ENCODE measurements at places on chromosomes 2 and 18.

DNA sequence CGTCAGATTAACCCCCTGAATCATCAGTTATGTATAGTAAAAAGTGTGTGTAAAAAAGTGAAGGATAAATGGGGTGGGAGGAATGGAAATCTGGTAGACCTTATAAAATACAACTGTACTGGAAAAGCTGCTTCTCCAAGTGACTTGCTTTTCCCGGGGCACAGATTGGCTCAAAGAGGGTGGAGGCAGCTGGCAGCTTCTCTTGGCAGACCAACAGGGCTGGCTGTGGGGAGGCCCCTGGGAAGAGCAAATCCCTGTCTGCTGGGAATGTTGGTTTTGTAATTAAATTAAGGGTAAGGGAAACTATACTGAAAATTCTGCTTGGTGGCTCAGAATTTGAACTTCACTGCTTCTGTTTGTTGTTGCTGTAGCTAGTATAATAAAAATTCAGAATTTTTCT is 154.2 kb upstream of the DLX2 start:
- no peak for DNase-seq

- no peak for DNase-seq
These were observed 91.9 kb upstream of the FOSL2 start for GRCh38 chr2:28300485-28301341.

- DNase-seq: no peak
These were observed 160.0 kb upstream of the PGAP1 start for GRCh38 chr2:197086500-197086899.

DNA sequence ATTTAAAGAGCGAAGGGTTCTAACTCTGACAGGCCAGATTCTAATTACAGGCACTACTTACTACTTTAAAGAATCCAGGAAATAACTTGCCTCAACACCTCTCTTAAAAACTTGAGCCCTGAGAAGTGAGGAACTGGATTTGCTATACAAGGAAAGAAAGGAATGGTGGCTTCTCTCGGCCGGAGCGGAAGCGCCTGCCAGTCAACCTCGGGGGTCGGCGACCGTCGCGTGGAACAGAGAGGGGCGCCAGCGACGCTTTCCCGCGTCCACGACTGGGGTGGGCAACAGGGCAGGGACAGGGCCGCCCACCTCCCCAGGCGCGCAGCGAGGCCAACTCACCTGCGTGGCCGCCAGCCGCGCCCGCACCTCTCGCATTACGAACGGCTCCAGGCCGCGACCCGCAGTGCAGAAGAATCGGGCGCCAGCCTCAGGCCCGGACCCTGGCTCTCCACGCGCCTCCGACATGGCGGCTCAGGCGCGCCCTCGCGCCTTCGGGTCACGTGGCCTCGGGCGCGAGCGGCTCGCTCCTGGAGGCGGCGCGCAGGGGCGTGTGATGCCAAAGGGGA is at the start of gene THUMPD2:
THUMPD2 (minus strand) TSS at position 484 of the 566 bp plus-strand sequence; CDS start at position 465, 19 bp downstream.
- DNase-seq: peak; percentile 35

DNA sequence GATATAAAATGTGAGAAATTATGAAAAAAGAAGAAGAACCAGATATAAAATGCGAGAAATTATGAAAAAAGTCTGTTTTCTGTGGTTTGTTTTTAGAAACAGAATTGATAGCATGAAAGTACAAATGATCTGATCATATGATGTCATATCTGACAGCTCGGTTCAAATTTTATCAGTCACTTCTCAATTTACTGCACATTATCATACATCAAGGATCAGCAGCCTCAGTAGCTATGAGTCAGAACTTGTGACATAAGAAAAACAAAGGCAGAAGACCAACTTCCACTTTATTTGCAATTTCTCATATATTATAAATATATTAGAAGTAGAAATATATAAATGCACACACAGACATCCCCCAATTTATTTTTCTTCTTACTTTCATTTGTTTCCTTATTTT is 634.0 kb downstream of the LRP1B start:
- DNase-seq: no peak

- no peak for DNase-seq
These were observed 93.9 kb downstream of the KLF7 start for GRCh38 chr2:207071820-207072219.

GRCh38 chr2:6449343-6449742 is 416.4 kb downstream of the CMPK2 start:
- DNase-seq: no peak

GRCh38 chr2:68828887-68829708 is 42.1 kb downstream of the BMP10 start:
- peak; percentile 26 for DNase-seq

DNA sequence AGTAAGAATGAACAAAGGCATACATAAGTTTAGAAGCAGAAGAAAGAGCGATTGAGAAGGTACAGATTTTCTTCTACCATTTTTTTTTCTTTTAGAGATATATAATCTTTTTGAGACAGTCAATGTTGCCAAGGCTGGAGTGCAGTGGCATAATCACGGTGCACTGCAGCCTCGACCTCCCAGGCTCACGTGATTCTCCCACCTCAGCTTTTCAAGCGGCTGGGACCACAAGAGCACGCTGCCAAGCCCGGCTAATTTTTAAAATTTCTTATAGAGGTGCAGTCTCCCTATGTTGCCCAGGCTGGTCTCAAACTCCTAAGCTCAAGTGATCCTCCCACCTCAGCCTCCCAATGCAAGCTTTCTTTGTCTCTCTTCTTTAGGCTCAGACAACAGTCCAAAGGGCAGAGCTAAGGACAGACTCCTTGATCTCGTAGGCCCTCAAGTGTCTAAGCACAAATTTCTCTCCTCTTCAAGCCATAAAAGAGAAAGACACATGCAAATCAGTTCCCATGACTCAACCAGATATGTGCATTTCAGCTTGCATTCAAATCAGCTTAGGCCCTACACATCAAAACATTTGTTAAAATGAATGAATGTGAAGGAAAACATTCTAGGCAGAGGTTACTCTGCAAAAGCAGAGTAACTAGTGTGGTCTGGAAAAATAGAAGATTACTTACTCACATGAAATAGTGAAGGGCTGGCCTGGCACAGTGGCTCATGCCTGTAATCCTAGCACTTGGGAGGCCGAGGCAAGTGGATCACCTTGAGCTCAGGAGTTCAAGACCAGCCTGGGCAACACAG is 18.0 kb downstream of the ITSN2 start:
- no peak for DNase-seq

- no peak for DNase-seq
These were observed 153.9 kb upstream of the PELI1 start for GRCh38 chr2:64298161-64298560.

- no peak for DNase-seq
These were observed 62.8 kb downstream of the MEX3C start for GRCh38 chr18:51134721-51135120.

DNA sequence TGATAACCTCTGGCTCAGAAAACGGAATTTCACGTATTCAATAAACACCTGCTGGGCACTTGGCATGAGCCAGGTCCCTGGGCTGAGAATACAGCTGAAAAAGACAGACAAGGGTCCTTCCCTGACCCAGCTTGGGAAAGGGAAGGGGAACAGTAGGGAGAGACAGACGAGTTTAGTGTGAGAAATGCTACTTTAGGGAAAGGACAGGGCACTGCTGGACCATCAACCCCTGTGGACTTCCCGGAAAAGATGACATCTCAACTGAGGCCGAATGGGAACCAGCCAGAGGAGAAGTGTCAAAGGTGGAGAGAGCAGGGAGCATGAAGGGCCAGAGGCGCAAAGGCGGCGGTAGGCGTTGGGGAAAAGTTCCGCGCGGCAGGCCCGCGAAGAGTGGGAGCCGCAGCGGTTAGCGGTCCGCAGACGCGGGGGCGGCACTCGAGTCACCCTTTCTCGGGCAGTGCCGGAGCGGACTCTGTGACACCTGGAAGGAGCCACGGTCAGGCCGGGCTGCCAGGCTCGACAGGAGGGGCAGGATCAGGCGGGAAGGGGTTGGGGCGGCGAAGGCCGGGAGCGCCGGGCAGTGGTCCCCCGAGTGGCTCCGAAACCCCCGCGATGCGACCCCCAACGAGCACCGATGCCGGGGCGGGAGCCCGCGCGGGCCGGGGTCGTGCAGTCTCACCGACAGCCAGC is 519 bp downstream of the TEX261 start:
- no peak for DNase-seq

- no peak for DNase-seq
These were observed 5.7 kb downstream of the FAM237A start for GRCh38 chr2:206647985-206648384.

- DNase-seq: no peak
These were observed 84.0 kb downstream of the RND3 start for GRCh38 chr2:150403457-150403856.

DNA sequence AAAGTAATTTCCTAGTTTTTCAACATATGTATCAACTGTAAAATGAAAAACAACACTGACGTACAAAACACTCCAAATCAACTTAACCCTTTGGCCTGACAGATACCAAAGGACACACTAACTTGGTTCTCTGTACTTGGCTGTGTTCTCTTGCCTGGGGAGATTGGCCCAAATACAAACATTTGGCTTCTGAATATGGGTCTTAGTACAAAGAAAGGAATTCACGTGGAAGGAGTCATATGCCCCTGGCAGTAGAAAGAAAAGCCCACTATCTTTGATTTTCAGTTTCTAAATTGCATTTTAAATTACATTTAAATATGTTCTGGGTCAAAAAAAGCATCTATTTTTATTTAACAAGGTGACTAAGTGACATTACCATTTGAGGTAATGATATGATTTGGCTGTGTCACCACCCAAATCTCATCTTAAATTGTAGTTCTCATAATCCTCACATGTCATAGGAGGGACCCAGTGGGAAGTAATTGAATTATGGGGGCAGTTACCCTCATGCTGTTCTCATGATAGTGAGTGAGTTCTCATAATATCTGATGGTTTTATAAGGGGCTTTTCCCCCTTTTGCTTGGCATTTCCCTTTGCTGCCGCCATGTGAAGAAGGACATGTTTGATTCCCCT is 153.6 kb upstream of the CCDC195 start:
- no peak for DNase-seq

- no peak for DNase-seq
These were observed 282.5 kb upstream of the SPRED2 start for GRCh38 chr2:65714866-65715265.

GRCh38 chr18:76491776-76492668 is 3.0 kb downstream of the ZNF516 start:
- no peak for DNase-seq

DNA sequence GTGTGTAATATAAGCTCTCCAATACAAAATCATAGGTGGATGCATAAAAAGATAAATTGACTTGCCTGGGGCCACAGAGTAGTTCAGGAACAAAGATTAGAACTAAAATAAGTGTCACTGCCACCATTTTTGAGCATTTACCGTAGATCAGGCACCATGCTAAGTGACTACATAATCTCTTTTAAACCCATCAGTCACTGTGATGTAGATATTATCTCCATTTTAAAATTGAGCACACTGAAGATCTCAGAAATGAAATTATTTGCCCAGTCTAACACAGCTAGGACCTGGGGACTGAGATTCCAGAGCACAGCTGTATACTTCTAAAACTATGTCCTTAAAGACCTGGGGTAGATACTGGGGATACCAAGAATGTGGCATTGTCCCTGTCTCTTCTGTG is 737.3 kb downstream of the CNTNAP5 start:
- no peak for DNase-seq

- DNase-seq: no peak
These were observed 19.7 kb upstream of the DAPL1 start for GRCh38 chr2:158775273-158776027.

- no peak for DNase-seq
These were observed 273.2 kb upstream of the RGPD4 start for GRCh38 chr2:107553539-107553938.

GRCh38 chr18:27497246-27497645 is 312.1 kb upstream of the CHST9 start:
- DNase-seq: no peak

GRCh38 chr2:180061546-180061945 is 54.4 kb upstream of the CWC22 start:
- DNase-seq: no peak

DNA sequence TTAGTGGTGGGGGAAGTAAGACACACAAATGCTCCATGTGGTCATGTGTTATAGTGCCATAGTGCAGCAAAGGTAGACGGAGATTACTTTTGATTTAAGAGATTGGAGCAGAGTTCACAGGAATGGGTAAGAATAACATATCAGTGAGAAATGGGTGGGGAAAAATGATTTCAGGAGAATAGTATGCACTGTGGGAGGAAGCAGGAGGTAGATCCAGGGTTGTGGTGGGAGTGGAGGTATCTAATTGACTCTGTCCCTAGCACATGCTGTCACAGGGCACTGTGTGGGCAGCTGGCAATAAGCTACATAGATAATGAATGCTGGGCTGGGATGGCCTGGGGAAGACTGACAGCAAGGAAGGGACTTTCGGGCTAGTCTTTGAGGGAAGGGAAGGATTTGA is 65.3 kb downstream of the STAT1 start:
- DNase-seq: no peak

- no peak for DNase-seq
These were observed 11.6 kb upstream of the TNP1 start for GRCh38 chr2:216871333-216871934.

DNA sequence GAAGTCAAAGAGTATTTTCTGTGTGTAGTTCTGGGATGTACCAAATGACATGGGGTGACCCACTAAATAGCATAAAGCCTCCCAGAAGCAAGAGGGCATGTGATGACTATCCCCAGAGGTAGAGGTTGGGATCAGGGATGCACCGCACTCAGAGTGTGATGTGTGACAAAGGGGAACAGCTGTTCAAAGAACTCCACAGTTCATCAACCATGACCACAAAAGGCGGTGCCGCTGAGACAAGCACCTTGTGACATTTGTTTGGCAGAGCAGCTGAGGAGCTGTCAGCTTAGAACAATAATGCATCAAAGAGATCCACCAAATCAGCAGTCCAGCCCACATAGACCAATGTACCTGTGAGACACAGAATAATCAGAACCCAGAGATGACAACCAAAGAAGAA is 81.3 kb downstream of the VWC2L start:
- DNase-seq: no peak

GRCh38 chr2:126900646-126901319 is 2.1 kb downstream of the TEX51 start:
- no peak for DNase-seq

GRCh38 chr2:18077231-18077630 is 198.8 kb downstream of the KCNS3 start:
- no peak for DNase-seq

GRCh38 chr2:97900806-97901205 is 94.9 kb downstream of the TMEM131 start:
- DNase-seq: no peak

- DNase-seq: no peak
These were observed at the start of gene APCDD1 for GRCh38 chr18:10453806-10454680. Gene APCDD1 (plus strand): TSS chr18:10454635. CDS start chr18:10454982, 347 bp downstream.
